ENCODE measurements at places on chromosomes 3 and 15.

- DNase-seq: peak; percentile 96
Observed at GRCh38 chr3:136818191-136818768, 646 bp upstream of the SLC35G2 start.

DNA sequence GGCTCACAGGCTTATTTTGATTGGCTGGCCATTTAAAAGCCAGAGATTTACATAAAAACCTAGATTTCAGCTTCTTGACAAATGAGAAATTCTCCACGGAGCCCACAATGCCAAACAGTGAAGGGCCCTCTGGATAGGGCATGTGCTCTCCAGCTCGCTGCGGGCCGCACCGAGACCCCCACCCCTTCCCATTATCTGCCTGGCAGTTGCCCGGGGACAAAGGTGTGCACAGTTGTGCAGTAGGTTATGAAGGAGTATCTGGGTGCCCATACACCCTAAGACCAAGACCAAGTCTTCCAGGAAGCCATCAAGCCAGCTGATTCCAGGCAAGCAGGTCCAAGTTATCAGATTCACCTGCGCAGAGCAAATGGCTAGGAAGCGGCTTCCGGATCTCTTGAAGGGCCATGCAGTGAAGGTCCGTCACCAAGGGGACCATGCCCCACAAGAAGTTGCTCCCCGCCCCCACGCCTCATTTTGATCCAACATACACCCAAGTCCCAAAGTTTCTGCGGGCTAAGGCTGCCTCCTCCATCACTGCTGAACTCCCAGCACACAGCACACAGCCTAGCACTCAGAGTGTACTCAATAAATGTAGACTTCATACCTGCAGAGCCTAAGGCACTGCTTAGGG, 1.3 kb downstream of the MRPS25 start:
- no peak for DNase-seq

DNA sequence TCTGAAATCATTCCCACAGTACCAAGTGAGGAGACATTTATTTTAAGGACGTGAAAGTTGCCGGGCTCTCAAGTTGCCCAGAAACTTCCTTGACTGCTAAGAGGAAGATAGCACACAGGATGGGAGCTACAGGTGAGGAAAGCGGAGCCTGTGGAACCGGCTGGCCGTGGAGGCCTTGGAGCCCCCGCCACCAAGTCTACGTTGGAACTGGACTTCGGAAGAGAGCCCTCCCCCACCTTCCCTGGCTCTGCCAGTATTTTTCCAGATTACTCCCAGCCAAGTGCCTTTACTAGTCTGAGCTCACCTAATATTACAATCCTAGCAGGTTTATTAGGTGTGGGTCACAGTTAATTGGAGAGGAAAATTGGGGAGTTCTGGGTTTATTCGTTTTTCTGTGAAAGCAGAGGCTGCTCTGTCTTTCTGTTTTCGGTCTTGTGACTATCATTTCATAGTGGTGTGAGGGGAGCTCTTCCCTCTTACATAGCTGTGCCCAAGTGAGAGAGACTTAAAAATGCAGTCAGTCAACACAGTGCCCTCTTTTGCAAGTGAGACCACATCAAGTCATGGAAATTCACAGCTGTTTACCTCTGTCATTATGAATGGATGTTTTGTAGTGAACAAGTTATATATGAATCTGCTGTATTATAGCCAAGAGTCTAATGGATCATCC, 6.8 kb downstream of the BOC start:
- DNase-seq: no peak

DNA sequence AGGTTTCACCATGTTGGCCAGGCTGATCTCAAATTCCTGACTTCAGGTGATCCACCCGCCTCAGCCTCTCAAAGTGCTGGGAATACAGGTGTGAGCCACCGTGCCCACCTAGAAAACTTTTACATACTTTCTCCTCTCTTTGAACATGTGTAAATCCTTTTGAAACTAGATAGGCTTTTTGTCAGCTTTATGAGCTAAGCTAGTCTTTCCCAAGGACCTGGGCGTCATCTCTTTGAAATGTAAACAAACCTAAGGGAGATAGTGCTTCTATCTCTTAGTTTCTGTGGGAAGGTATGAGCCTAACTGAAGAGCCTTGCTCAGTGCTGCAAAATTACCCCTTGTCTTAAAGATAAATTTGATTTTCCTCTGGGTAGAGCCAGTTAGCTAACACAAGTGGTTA, 4.8 kb downstream of the CX3CR1 start:
- no peak for DNase-seq

DNA sequence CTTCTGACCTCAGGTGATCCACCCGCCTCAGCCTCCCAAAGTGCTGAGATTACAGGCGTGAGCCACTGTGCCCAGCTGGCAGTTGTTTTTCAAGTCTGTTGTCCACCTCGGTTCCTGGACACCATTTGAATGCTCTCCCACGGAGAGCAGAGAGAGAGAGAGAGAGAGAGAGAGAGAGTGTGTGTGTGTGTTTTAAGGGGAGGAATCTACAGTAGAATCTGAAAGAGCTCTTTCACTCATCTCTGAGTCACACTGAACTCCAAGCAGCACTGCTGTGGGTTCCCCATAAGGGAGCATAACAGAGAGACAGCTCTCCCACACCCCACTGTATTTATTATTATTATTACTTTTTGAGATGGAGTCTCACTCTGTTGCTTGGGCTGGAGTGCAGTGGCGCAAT, 156.6 kb downstream of the RPLP1 start:
- DNase-seq: no peak

DNA sequence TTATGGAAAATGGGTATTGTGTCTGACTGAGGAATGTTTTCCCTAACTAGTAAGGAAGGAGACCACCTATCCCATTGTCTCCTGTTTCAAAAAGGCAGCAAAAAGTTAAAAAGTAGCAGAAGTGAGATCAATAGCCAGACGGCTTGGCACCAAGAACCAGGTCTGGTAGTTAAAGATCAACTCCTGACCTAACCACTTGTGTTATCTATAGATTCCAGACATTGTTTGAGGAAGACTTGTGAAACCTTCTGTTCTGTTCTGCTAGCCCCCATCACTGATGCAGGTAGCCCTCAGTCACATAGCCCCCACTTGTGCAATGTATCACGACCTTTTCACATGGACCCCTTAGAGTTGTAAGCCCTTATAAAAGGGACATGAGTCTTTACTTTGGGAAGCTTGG, 46.3 kb upstream of the C2CD4B start:
- no peak for DNase-seq

DNA sequence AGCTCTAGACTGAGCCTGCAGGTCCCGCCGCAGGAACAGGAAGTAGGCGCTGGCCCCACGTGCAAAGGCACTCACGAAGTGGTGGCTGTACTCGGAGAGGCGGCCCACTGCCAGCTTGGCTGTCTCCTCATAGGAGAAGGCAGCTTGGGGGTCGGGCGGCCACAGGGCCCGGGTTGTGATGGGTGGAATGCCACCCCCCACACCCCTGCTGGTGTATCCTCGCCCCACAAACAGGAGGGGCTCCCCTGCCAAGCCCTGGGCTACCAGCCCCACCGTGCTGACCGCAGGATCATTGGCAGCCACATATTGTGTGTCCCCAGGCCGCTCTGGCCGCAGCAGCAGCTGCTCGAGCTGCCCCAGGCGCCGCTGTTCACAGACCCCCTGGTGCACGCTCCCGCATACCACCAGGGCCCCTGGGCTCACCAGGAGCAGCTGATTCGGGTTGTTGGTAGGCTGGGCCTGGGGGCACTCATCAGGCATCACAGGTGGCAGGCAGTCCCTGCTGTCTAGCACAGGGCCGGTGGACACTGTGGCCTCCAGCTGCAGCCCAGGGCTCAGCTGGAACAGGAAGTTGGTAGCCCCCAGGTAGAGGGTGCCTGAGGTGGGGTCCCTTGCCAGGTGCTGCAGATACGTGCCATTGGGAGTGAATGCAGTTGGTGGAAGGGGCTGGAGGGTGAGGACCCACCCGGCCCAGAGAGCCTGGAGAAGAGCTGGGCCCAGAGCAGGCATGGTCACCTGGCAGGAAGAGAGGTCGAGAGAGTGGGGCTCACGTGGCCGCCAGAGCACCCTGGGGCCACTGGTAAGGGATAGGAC, 5.8 kb downstream of the PLXNB1 start:
- peak; percentile 10 for DNase-seq

- DNase-seq: no peak
Observed at GRCh38 chr3:36814776-36815175, 50.4 kb upstream of the DCLK3 start.

GRCh38 chr3:183698756-183699155, 1.2 kb downstream of the YEATS2 start:
- DNase-seq: peak; percentile 50

DNA sequence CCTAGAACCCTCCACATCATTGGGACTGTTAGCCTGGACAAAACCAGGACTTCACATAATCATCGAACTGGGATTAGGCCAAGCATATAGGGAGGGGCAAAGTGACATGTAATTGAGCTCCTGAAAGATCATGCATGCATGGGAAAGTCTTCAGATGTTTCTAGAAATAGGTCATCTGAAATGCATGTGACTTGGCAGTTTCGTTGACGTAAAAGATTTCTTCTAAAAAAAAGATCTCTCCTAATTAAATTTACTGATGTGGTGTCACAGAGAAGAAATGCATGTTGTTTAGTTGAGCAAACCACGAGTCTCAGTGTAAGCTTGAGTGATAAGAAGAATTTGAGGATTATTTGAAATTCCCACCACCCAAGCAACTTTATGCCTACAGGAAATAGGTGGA, 70.0 kb upstream of the LIMD1 start:
- DNase-seq: no peak
